ENCODE measurements at places on chromosomes 2 and 18.

DNA sequence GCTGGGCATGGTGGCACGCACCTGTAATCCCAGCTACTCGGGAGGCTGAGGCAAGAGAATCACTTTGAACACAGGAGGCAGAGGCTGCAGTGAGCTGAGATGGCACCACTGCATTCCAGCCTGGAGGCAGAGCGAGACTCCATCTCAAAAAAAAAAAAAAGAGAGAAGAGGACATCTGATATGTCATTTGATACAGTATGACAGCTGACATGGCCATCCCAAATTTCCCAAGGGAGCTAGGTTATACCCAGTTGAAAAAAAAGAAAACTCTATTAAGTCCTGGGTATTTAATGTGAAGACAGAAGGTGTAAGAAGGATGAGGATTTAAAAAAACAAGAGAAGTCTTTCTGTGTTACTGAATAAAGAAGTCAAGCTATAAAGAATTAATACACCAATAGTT, 23.3 kb downstream of the CLASP1 start:
- no peak for DNase-seq

DNA sequence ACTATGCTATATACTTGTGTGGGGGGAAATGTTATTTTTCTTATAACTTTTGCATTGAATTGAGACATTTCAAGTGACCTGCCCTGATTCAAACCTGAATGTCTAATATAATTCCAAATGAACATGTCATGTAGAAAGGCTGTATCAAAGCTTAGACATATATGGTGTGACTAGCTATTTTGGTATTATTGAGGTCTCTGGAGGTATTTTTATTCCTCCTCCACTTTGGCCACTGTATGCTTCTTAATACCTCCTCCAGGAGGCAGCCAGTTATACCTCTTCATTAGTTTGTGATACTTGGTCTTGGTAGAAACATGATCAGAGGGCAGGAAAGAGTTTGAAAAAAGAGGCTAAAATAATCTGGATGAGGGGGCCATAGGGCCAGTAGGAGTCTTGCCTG, 217.1 kb downstream of the TCF4 start:
- no peak for DNase-seq

DNA sequence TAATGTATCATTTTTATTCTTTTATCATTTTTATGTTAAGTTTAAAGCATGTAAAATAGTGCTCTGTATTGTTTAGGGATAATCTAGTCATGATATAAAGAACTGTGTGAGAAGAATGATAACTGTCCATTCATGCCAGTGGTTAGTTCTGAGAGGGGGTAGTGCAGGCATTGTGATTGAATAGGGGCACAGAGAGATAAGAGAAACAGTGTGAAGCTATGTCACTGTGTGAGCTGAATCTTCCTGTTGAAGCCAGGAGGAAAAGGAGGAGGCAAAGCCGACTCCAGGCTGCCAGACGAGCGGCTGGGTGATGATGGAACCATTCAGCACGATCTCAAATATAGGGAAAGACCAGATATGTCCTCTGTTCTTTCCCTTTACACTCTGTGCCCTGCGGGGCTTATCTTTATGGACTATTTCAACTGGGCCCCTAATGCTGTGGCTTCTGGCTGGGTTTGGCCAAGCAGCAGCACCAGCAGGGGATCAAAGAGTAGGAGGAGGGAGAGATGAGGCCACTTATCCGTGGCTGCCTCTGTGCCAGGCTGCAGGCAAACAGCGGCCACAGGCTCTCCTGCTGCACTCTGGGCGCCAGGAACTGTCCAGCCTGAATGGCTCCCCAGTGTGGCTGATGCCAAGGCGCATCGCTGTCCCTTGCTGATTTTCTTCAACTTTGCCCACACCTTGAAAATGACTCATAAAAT, 128.0 kb downstream of the SPP2 start:
- DNase-seq: no peak

DNA sequence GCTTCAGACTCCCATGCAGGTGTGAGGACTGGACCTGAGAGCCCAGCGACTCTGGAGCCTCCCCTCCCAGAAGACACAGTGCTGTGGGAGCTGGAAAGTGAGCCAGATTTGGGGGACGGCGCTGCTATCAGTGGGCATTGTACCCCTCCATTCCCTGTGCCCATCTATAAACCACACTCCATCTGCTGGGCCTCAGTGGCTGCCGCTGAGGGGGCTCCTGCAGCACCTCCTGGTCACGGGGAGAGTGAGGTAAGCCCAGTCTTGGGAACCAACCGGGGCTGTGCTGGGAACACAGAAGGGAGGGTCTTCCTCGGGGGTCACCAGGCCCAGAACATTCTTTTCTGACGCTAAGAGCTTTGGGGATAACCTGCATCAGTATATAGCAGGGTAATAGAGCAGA, 9.5 kb downstream of the PSD4 start:
- no peak for DNase-seq

- DNase-seq: no peak
These were observed 33.8 kb downstream of the CCDC93 start for GRCh38 chr2:117979911-117980701.

DNA sequence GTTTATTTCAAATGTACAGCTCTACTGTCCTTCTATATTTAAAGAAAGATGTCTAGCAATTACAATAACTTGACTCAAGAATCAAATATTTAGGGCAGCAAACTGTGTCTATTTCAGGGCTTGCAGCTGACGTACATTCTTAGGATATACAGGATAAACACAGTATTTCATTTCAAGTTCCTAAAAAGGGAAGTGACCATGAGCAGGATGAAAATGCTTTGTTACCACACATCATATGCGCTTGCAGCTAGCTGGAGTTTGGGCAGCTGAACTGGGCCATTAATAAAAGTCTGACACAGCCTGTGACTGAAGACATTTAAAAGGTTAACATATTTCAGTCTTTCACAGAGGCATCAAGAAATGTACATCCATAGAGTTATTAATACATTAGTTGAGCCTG, 264.6 kb upstream of the TRIB2 start:
- DNase-seq: no peak

GRCh38 chr18:50179465-50179864, 15.5 kb downstream of the MYO5B start:
- DNase-seq: no peak

DNA sequence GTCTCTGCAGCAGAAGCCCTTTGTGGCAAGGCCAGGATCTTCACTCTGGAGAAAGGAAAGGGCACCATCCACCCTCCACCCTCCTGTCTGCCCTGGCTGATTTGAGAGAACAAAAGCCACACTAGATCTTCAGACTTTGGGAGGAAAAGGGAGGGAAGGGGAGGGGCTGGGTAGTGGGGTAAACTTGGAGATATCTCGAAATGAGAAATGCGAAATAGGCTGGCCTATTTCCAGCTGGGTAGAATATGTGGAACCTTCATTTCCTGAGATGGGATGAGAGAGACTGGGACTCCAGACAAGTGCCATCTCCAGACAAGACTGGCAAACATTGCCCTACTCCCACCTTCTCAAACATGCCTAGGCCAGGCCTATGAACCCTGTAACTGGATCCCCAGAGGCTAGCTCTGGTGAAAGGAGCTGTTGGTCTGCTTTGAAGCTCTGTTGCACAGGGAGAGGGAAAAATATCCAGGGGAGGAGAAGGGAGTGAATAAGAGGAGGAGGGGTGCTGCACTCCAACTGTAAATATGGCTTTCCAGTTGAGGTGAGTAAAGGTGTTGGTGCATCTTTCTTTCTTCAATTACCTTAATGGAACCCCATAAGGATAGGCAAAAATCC, 1.7 kb downstream of the HOXD12 start:
- no peak for DNase-seq

DNA sequence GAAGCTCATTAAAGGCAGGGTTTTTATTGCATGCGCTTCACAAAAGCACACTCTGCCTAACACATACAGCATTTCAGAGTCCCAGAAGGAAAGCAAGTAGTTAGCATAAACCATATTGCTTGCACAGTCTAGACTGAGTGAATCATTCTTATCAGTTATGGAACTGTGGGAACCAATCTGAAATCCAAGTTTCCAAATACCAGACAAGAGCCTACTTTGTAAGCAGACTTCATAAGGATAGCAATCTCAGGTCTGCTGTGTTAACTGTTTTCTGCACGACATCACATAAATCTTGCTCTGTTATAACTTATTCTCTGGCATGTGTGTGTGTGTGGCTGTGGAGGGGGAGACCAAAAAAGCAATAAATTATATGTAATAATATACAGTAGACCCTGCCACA, 608.1 kb upstream of the REG3G start:
- DNase-seq: no peak

DNA sequence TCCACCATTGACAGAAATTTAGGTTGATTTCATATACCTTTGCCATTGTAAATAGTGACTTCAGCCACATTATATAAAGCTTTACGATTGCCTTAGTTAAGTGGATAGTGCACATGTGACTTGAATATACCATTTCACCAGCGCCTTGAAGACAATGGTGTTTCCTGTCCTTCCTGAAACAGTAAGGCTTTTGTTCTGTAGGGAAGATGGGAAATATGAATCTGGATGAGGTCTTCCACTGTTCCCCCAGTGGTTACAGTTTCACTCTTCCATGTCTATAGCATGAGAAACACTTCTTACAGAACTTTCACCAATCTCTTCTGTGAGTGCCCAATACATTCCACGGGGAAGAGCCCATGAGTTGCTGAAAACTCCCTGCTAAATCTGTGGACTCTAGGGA, 240.5 kb downstream of the TRIB2 start:
- DNase-seq: no peak

- no peak for DNase-seq
These were observed 31.3 kb upstream of the CDH2 start for GRCh38 chr18:28208268-28208667.

DNA sequence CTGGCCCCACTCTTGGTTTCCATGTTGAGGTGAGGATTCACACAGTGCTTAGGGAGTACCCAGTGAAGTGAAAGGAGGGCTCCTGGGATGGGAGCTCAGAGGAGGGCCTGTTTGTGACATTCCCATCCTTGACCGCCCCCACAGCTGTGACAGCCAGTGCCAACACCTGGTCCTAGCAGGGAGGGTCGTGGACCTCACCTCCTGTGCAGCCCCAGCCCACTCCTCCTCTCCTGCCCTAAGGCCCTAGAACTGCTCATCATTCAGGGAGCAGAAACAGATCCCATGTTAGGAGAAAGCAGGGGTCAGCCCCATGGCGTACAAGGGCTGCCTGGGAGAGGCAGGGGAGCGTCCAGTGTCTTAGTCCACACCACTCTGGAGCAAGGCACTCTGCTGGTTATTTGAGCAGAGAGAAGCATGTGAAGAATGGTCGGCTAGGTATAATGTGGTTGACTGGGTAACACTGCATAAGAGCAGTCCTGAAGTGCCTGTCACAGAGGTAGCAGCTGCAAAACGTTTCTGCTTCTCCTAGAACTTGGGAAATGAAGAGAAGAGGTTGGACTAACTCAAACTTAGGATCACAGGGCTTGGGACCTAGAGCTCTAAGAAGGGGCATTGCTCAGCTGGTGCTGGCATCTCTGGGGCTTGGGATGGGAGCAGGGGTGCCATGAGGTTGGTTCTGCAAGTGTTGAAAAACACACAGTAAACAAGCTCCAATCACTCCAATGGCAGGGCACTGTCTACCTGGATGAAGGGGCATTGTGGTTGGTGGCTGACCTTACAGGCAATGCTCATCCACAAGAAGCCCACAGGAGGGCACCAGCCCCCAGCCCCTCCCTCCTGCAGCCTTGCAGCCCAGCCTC, 55.6 kb downstream of the FAM168B start:
- no peak for DNase-seq

- no peak for DNase-seq
These were observed 15.4 kb upstream of the XDH start for GRCh38 chr2:31429759-31430438.

- DNase-seq: no peak
These were observed 142.2 kb downstream of the CCDC102B start for GRCh38 chr18:68940039-68940438.

DNA sequence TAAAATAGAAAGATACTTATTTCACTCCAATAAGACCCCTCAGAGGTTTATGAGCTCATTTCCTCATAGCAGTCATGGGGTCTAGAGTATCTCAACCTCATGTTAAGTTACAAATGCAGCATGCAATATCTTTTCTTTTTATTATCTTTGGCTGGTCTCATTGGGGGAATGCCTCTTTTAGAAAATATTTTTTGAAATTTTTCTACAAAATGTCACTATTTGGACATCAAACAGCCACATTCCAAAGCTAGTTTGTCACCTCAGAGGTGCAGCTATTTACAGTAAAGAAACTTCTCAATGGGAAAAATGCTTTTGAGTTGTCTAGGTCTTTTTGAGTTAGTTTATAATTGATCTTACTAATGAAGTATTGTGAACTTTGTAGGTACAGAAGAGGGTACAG, 370.7 kb upstream of the LRATD1 start:
- DNase-seq: no peak

GRCh38 chr2:160246356-160246755, 46.3 kb upstream of the ITGB6 start:
- no peak for DNase-seq

- DNase-seq: no peak
These were observed 10.1 kb downstream of the COL4A4 start for GRCh38 chr2:227153758-227154486.

GRCh38 chr2:218255446-218255845, 5.4 kb upstream of the GPBAR1 start:
- no peak for DNase-seq

DNA sequence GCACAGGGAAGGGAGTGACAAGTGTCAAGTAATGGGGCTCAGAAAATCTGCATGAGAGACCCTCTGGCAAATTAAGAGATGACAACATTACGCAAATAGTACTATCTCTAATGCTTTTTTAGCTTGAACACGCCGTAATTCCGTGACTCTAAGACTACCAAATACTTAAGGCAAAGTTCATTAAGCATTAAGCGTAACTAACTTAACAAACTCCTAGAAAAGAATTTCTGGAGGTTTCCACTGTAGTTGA, 1.2 kb downstream of the APOB start:
- no peak for DNase-seq

GRCh38 chr18:32576296-32576916, 105.7 kb upstream of the GAREM1 start:
- no peak for DNase-seq

DNA sequence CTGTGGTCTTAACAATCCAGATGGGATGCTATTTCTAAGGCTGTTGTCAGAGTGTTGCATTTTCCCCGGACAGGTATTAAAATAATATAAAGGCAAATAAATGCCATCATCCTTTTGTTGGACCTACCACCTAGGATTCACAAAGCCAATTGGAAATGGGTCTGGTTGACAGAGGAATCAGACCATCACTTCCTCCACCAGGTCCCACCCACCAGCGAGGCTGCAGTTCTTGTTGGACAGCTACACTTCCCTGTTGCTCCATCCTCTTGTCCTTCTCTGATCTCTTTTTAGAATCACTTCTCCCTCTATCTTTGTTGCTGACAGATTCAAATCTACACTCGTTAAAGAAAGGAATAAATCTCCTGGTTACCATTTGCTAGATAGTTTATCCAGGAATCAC, 1.1 kb downstream of the TMEM169 start:
- no peak for DNase-seq
